ENCODE measurements at places on chromosomes 3 and 15.

DNA sequence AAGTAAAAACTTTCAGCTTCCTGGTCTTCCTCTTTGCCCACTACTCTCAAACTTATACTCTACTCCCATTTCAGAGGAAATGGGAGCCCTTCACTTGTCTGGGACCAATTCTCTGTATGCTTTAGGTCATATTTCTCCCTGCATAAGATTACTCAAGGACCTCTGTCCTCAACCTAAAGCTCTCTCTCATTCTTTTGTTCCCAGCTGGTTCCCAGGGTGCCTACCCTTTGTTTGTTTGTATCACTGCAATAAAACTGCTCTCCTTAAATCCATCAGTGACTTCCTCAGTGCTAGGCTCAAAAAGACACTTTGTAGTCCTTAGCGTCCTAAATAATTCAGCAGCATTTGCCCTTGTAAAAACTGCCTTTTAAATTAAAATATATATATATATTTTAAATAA lies 2.9 kb downstream of the NGRN start:
- DNase-seq, result no peak

GRCh38 chr3:4568841-4569240 lies 75.7 kb downstream of the ITPR1 start:
- DNase-seq, result peak; percentile 23

GRCh38 chr3:183515968-183516851 lies 39.3 kb downstream of the KLHL6 start:
- DNase-seq, result no peak

DNA sequence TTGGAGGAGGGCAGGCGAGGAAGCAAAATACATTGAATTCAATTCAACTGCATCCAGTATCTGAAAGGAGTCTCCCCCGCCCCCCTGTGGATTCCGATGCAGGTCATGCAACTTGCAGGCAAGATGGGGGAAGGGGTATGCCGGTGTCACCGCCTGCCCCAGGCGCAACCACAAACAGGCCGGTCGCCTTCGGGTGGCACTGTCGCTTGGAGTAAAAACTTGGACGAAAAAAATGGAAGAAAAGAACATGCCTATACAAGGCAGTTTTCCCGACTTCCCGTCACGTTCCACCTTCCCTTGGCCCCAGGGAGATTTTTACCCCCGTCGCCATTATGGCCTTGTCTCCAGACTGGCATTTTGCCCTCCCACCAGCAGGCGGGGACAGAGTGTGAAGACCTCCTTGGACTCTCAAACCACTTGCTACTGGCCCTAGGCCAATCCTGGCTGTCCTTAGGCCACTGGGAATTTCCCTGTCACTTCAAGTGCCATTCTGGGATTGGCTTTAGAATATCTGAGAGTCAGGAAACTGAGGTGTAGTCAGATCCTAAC lies 1.6 kb upstream of the NTRK3 start:
- peak; percentile 79 for DNase-seq

GRCh38 chr3:52606373-52607085 lies 70.1 kb downstream of the UQCC5 start:
- no peak for DNase-seq

GRCh38 chr3:36210840-36211651 lies 169.3 kb upstream of the STAC start:
- DNase-seq, result no peak

GRCh38 chr3:18745472-18745871 lies 320.3 kb upstream of the SATB1 start:
- no peak for DNase-seq

DNA sequence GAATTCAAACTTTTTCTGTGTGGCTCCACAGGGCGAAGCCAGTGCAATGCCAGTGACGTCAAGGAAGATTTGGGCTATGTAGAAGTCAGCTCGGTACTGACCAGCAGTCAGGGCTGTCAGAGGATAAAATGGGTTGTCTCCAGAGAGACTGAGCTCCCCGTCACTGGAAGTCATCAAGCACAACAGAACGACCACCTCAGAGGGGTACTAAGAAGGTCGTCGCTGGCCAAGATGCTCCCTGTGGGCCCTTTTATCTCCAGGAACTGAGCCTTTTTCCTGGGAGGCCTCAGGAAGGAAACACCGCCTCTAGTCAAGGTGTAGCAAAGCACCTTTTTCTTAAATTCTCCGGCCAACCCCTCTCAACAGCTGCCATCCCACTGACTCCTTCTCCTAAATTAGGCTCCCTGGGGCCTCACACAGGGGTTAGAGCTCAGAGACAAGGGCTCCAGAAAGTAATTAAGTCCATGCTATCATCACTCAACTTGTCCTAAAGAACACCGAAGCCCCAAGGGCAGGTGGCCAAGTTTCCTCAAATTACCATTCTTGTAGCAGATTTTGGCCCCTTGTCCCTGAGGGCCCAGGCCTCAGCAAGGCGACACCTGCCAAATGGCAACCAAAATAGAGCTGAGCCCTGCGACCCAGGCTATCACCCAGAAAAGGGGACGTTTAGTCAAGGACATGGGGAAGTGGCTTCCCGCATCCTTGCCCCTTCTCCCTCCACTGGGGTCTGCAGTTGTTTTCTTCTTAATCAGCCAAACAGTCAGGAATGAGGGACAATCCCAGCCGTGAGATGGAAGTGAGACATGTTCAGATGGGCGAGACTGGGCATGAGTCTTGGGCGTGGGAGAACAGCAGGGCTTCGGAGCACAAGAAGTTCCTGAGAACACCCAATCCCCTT lies 48.0 kb downstream of the SSUH2 start:
- DNase-seq, result no peak

- no peak for DNase-seq
These were observed 2.9 kb downstream of the CCNL1 start for GRCh38 chr3:157156837-157157635.

GRCh38 chr3:9196020-9196419 lies 53.4 kb downstream of the SRGAP3 start:
- DNase-seq, result peak; percentile 83

- DNase-seq, result no peak
These were observed 526.6 kb upstream of the ZNF717 start for GRCh38 chr3:76311941-76312340.

DNA sequence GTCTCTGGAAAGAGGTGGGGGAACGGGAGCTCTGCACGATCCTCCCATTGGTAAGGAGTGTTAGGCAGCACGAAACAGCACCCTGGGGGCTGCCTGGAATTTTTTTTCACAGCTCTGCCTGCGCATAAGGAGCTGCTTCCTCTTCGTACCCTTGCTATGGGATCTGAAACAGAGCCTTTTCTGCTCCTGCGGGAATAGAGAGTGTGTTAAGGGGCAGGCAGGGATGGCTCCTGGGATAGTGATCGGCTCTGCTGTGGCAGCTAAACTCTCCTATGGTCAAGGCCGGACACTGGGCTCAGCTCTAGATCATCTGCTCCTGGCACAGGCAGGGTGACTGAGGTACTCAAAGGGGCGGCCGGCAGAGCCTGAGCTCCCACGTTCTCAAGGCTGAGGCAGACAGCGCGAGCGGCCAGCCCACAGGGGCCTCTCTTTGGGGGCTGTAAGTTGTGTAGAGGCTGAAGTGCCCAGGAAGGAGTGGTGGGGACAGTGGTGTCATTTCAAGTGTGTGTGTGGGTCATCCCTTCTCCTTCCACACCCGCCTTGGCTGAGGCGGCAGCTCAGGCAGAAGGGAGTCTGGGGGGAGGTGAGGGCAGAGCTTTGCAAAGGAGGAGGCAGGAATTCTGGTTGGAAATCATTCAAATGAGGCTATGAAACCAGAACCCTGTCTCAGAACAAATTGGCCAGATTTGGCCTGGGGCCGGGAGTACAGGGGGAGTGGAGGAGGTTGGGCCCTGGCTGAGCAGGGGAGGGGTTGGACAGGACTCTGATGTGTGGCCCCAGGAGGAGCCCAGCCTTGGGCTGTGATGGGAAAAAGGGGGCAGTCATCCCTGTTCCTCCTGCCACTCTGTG lies 31.0 kb downstream of the EPHB3 start:
- DNase-seq, result no peak

- no peak for DNase-seq
These were observed 37.5 kb downstream of the GAP43 start for GRCh38 chr3:115660646-115661337.

DNA sequence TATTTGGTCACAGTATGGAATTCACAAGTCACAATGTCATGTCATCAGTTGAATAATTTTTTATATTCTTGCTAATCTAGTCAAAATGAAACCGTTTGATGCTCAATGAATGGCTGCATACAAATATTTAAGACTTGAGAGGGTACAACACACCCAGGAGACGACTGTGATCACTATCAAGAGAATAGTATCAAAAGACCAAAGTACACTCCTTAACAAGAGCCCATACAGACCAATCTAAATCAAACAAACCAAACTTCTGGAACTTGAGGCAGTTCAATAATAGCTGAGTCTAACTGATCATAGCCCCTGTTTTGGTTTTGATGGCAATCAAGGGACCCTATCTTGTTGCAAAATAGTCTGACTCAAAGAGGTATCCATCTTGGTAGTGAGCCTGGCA lies 265.1 kb downstream of the THSD4 start:
- no peak for DNase-seq

- DNase-seq, result no peak
These were observed 3.9 kb downstream of the TMED3 start for GRCh38 chr15:79314811-79315210.

- DNase-seq, result no peak
These were observed 3.5 kb downstream of the CCK start for GRCh38 chr3:42262525-42262924.

- no peak for DNase-seq
These were observed 30.6 kb upstream of the SLC6A1 start for GRCh38 chr3:10961921-10962320.

DNA sequence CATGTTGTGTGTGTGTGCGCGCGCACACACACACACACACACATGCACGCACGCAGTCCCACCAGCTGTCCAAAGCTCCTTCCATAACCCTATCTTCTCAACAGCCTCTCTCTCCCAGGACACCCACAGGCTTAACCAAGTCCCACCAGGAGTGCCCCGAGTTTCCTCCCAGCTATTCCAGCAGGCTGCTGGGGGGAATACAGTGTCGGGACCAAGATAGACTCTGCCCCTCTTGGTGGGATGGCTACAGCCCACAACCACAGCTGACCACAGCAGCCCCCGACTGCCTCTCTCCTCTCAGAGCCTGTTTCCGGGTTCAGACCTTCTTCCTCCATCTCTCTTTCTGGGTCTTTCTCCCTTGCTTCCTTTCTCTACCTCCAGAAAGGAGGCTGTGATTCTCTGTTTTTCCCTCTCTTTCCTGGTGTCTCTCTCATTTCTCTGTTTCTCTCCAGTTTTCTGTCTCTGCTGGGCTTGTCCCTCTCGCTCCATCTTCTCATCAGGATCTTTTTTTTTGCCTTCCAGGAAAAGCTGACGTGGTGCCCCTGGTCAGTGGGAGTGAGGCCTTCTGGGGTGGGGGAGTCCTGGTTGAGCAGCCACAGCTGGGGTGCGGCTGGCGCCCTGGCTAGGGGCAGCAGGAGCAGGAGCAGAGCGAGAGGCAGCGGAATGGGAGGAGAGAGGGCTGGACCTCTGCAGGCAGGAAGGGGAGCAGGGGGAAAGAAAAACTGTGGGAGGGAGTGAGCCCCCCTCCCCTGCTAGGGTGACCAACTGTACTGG lies 3.3 kb upstream of the ISLR start:
- no peak for DNase-seq

- no peak for DNase-seq
These were observed 596.2 kb upstream of the DPPA4 start for GRCh38 chr3:109933576-109933975.

DNA sequence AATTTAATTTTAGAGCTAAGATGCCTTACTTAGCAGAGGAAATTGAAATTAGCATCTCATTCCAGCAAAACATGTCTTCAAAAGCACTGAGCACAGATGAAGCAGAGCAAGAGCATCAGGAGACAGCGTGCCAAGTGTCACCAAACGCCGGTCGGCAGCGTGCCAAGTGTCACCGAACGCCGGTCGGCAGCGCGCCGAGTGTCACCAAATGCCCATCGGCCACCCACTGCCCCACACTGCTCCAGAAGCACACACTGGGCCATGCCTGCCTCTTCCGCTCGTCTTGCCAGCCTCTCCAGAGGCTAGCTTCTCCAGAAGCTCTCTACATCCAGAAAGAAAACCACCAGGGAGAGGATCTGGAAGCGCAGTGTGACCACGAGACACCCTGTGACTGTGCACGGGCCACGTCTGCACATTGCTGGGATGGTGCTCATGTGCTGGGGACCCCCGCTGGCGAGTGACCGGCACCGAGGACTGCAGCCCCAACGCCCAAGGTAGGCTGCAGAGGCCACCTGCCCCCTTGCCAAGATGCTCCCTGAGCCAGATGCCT lies 37.8 kb downstream of the CYFIP1 start:
- no peak for DNase-seq

DNA sequence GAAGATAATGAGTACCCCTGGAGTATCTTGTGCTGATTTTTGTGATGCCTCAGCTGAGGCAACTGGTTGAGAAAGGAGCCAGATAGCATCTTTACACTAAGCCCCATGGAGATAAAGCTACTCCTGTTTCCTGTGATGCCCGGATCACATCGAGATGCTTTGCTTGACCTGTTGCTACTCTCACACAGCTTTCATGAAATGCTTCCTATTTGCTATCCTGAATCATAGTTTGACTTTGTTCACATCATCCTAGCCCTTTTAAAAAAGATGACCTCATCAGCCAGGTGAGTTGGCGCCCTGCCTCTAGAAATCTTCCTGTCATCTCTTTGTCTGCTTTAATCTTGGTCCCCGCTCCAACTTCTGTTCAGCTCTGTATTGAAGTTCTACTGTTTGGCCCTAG lies 409.6 kb upstream of the TBL1XR1 start:
- DNase-seq, result no peak

- no peak for DNase-seq
These were observed 199.2 kb downstream of the CACNA2D3 start for GRCh38 chr3:54321520-54321919.

- no peak for DNase-seq
These were observed 66.1 kb downstream of the BOC start for GRCh38 chr3:113277414-113277813.

- DNase-seq, result no peak
These were observed 3.0 kb upstream of the LPP start for GRCh38 chr3:188150982-188151381.

DNA sequence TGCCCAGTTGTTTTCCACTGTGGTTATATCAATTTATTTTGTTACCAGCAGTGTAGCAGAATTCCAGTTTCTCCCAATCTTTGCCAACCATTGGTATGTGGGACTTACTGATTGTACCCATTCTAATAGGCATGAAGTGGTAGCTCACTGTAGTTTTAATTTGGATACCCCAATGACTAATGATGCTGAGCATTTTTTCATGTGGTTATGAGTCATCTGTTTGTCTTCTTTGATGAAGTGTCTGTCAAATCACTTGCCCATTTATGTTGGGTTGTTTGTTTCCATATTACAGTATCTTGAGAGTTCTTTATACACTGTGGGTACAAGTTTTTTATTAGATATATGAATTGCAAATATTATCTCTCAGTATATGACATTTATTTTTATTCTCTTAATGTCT lies 644.3 kb downstream of the NR2F2 start:
- DNase-seq, result no peak

DNA sequence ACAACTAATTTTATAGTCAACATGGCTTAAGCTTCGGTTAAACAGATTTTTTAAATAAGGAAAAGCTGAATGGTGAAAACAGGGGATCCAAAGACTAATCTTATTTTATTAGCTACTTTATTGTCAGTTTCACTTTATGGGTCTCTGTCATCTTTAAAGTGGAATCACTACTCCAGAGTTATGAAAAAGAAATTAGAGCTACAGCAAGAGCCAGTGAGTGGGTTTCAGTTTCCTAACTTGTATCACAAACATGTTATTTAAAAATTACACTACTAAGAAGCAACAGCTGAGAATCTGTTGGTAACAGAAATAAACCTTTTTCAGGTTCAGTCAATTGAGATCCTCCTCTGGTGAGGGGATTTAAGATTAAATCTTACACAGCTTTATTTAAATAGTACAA lies 10.0 kb downstream of the PHC3 start:
- no peak for DNase-seq

- DNase-seq, result no peak
These were observed 95.4 kb upstream of the CADPS start for GRCh38 chr3:62970648-62971047.

- no peak for DNase-seq
These were observed 7.7 kb upstream of the IRAK2 start for GRCh38 chr3:10157031-10157430.

Data from WTC11 (cell line).